ENCODE measurements at places on chromosomes 2 and 18. TPM values are rescaled to one million over a fixed set of nuclear protein-coding genes. Genes with fewer than 3 reads are reported as not detected.

NCL gene
- 1,311 TPM for total RNA-seq

TUBB6 gene
- 5.4 TPM for total RNA-seq

DNA sequence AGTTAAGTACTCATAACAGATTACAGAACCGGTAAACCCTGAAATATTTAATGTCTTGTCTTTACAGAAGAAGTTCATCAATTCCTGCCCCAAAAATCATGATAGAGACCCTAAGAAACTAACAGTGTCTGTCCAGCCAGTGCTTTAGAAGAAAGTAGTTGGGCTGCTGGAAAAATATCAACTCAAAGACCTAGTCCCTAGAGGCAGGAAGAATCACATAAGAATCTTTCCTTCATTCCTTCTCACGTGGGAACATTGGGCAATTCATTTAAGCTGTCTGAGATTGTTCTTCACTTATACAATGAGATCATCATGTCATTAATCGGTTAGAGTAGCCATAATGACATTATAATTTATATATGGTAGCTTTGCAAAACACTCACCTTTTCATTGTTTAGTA, 156.4 kb downstream of the CCBE1 start:
- no peak for DNase-seq

GRCh38 chr2:10915236-10915635, 3.5 kb downstream of the KCNF1 start:
- no peak for DNase-seq

- DNase-seq = no peak
Observed at GRCh38 chr2:147904051-147904450, 59.2 kb downstream of the ACVR2A start.
